ENCODE measurements at places on chromosomes 16 and 17.

- DNase-seq: no peak
These were observed 378.6 kb downstream of the UTP18 start for GRCh38 chr17:51638971-51639370.

GRCh38 chr17:41413982-41414381, 10.4 kb downstream of the KRT37 start:
- DNase-seq: no peak

GRCh38 chr17:28230011-28230410, 89.0 kb upstream of the TMEM97 start:
- DNase-seq: no peak

DNA sequence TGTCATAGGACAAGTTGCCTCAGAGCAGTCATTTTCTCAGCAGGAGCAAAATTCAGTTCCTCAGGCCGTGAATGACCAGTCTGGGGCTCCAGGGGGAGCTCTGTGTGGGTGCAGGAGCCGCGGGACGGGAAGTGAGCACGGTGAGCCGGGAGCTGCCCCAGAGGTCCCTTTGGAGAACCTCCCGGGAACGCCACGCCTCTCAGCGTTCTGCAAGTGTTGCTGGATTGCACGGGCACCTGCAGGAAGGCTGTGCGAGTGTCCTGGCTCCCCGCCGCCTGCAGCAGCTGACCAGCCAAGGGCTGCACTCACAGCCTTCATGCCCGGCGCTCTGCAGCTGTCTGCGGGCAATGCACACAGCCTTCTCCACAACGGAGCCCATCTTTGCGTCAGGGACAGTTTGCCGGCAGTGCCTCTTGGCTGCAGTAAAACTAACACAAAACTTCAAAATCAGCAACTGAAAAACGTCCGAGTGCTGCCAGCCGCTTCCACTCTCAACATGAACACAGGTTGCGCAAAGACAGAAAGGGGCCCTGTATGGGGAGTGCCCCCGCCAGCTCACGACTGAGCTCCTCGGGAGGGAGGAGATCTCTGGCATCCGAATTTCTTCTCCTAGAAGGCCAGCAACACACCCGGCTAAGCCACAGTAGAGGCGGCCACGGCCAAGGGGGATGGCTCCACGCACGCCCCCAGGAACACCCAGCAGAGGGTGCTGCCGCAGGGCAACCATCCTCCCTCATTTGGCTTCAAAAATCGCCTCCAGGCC, 16.0 kb downstream of the NDUFAF8 start:
- peak; percentile 29 for DNase-seq

GRCh38 chr16:84618581-84619460, 943 bp upstream of the COTL1 start:
- no peak for DNase-seq

GRCh38 chr17:80981062-80981902, 10.4 kb upstream of the CHMP6 start:
- DNase-seq: peak; percentile 29

- no peak for DNase-seq
These were observed 13.8 kb downstream of the STXBP4 start for GRCh38 chr17:54982399-54982798.

- DNase-seq: no peak
These were observed 107.9 kb downstream of the SMG6 start for GRCh38 chr17:2195729-2196128.

DNA sequence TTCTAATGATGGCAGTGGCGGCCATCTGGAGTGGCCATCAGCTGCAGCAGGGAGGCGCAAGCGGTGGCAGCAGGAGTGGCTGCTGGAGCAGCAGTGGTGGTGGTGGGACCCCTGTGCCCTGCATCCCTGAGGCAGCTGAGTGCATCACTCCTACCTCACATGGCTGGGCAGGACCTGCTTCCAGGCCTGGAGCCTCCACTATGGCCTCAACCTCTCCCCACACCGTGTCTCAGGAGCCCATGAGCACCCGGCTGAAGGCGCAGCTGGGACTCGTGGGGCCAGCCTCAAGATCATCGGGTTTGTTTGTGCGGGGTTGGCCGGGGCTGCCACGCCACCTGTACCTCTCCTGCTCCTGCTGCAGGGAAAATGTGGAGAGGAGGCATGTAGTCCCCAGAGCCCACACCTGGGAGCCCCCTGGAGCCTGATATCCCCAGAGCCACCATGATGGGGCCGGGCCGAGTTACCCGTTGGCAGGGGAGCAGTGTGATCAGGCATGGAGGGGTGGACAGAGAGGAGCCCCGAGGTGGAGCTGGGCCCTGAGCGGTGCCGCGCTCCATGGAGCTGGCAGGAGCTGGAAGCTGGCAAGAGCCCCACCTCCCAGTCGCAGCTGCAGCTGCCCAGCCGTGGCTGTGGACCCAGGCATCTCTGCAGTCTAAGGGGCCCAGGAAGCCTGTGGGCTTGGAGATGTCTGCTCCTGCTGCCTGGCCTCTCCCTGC, 16.7 kb downstream of the RHOT1 start:
- no peak for DNase-seq

GRCh38 chr17:55271958-55272710, 7.4 kb downstream of the HLF start:
- no peak for DNase-seq

DNA sequence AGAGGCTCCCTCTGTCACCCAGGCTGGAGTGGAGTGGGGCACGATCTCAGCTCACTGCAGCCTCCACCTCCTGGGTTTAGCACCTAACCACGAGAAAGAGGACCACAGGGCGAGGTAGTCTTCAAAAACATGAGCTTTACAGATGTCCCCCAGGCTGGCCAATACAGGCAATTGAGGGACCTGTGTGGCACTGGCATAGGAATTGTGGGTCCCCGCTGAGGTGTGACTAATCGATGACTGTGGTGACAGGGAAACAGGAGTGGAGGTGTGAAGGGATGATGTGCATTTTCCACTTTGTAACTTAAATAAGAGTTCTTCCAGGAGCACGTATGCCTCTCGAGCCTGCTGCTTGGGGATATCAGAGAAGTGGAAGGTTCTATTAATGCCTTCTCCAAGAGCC, 12.6 kb upstream of the ARHGAP17 start:
- DNase-seq: no peak

DNA sequence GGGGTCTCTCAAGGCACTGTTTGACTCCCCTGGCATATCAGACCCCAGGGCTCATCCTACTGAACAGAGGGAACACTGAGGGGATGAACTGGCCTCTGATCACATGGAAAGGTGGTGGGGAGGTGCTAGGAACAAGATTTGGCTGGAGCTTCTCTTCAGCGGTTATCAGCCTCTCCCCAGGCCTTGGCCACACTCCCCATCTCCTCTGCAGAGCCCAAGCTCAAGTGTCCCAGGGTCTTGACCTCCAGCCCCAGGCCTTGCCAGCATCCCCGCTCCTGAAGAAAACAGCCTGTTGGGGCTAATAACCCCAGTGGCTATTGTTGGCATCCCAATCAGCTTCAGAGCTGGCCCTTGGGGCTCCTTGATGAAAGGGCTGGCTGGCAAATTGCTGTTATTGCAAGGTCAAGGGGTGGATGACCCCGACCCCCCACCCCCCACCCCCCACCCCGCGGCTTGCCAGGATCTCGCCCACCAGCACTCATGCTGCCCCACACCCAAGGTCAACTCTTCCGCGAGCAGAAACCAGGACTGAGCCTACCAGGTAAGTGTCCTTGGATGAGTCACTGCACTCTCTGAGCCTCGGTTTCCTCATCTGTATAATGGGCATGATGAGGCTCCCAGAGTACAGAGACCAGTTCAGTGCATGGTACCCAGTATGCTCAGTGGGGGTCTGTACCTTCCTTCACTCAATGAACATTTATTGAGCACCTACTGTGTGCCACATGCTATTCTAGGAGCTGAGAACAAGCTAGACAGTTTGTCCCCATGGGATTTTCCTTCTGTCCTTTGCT, 18.8 kb upstream of the FAM83G start:
- DNase-seq: no peak

GRCh38 chr17:30187573-30187972, 47.9 kb downstream of the SLC6A4 start:
- no peak for DNase-seq

DNA sequence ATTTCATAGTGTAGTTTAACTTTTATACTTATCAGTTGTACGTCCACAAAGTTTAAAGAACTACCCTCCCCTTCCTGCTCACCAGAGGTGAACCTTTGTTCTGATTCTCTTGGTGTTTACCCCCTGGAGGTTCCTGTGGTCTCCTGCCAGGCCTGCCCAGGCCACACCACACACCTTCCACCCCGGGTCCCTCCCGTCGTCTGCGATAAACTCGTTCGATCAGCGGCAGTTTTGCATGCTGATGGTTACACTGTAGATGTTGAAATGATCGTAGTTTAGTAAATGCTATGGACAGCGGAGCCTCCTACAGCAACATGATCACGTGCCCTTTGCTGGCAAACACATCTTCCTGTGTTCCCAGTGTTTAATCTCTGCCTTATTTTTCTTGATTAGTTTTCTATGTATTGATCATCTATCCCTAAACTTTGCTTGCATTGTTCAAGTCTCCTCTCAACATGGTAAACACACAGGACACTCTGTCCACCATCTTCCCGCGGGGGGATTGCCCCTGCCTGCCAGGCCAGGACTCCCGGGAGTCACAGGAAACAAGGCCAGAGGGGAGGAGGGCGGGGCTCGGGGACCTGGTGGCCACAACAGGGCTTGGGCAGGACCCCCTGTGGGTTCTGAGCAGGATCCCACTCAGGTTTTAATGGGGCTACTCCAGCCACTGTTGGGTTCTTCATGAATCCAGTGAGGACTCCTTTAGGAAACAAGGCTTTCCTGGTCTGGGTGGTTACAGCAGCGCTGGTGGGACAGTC, 2.8 kb upstream of the ACSF3 start:
- DNase-seq: no peak

GRCh38 chr16:22810226-22810625, 3.7 kb upstream of the HS3ST2 start:
- DNase-seq: no peak

GRCh38 chr17:76645481-76645880, 1.9 kb upstream of the ST6GALNAC1 start:
- no peak for DNase-seq

- DNase-seq: no peak
These were observed 14.6 kb downstream of the FCSK start for GRCh38 chr16:70468776-70469525.

DNA sequence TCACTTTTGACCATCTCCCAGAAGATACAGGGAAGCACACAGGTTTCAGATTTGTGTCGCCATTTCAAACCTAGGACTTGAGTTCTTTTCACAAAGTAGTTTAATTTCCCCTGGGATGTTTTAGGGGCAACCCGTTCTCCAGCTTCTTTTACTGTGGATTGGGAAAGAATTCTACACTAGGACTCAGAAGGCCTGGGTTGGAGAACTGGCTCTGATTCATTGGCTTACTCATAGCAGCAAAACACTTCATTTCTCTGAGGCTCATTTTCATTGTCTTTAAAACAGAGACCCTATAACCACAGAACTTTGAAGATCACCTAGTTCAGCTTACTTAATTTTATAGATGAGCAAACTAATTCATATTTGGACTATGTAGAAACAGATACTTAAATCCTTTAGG, 175.9 kb upstream of the SALL1 start:
- DNase-seq: no peak

GRCh38 chr17:1890758-1891450, 61.1 kb downstream of the RPA1 start:
- peak; percentile 13 for DNase-seq

DNA sequence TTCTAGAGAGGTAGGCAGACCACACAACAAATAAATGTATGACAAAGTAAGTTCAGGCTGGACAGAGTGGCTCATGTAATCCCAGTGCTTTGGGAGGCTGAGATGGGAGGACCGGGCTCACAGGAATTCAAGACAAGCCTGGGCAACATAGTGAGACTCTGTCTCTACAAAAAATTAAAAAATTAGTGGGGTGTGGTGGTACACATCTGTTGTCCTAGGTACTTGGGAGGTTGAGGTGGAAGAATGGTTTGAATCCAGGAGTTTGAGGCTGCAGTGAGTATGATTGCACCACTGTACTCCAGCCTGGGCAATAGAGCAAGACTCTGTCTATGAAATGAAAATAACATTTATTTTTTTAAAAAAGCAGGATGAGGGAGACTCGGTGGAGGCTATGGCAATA, 18.5 kb downstream of the CHP2 start:
- DNase-seq: no peak

DNA sequence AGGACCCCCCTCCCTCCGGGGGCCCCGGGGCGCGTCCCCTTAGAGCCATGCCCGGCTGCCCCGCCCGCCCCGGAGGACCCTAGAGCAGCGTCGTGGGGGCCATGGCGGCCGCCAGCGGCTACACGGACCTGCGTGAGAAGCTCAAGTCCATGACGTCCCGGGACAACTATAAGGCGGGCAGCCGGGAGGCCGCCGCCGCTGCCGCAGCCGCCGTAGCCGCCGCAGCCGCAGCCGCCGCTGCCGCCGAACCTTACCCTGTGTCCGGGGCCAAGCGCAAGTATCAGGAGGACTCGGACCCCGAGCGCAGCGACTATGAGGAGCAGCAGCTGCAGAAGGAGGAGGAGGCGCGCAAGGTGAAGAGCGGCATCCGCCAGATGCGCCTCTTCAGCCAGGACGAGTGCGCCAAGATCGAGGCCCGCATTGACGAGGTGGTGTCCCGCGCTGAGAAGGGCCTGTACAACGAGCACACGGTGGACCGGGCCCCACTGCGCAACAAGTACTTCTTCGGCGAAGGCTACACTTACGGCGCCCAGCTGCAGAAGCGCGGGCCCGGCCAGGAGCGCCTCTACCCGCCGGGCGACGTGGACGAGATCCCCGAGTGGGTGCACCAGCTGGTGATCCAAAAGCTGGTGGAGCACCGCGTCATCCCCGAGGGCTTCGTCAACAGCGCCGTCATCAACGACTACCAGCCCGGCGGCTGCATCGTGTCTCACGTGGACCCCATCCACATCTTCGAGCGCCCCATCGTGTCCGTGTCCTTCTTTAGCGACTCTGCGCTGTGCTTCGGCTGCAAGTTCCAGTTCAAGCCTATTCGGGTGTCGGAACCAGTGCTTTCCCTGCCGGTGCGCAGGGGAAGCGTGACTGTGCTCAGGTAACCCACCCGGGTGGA, 759 bp downstream of the ALKBH5 start:
- DNase-seq: peak; percentile 78

DNA sequence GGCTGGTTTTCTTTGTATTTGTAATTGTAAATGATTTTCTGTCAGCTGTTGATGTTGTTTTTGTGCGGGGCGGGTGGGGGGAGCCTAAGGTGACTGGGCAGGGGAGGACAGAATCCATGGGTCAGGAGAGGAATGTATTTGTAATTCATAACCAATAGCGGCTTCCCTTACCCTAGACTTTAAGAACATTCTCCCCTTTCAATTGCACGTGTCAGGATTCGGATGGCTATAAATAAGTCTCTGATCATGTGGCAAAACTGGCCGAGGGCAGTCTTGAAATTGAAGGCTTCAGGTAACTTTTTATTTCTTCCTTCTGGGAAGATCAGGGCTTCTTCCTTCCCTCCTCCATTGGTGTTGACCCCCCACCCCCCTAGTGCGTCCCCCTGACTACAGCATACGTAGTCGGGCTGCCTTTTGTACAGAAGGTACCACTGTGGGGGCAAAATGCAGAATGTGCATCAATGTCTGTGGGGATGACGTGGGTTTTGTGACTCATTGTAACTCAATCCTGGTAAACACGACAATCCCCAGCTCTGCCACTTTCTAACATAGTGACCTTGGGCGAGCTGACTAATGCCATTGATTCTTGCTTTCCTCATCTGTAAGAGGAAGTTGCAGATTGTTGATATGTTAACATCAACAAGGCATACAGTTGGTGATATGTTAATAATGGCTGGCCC, 16.2 kb downstream of the MARCHF10 start:
- DNase-seq: no peak

GRCh38 chr17:77429969-77430752, 289.4 kb downstream of the SEC14L1 start:
- DNase-seq: peak; percentile 84

- no peak for DNase-seq
These were observed 200.4 kb downstream of the LGALS9B start for GRCh38 chr17:20266806-20267458.

GRCh38 chr16:7651803-7652570, 319.3 kb downstream of the RBFOX1 start:
- no peak for DNase-seq
